ENCODE measurements at places on chromosomes 16 and 17.

- no peak overlapping the region for H3K27ac ChIP-seq
- no peak for DNase-seq
- H3K36me3 ChIP-seq = no peaks in the 10 kb centered on the region
- peaks cover 48% of the 10 kb centered on the region for H3K27me3 ChIP-seq
- H3K4me1 ChIP-seq = no peaks in the 10 kb centered on the region
- H3K4me3 ChIP-seq = no peak overlapping the region
Measured at GRCh38 chr17:36942019-36942599, 4.8 kb downstream of the LHX1 start.

GRCh38 chr17:71224824-71225575, 895.8 kb upstream of the SOX9 start:
- no peaks in the 10 kb centered on the region for H3K36me3 ChIP-seq
- no peak overlapping the region for H3K27ac ChIP-seq
- no peaks in the 10 kb centered on the region for H3K27me3 ChIP-seq
- H3K4me3 ChIP-seq = no peak overlapping the region
- DNase-seq = peak; percentile 18
- no peaks in the 10 kb centered on the region for H3K4me1 ChIP-seq

- no peak overlapping the region for H3K4me3 ChIP-seq
- peaks cover 21% of the 10 kb centered on the region for H3K4me1 ChIP-seq
- H3K27me3 ChIP-seq = no peaks in the 10 kb centered on the region
- H3K36me3 ChIP-seq = no peaks in the 10 kb centered on the region
Measured at GRCh38 chr16:65547772-65548446, 426.0 kb upstream of the CDH11 start.

DNA sequence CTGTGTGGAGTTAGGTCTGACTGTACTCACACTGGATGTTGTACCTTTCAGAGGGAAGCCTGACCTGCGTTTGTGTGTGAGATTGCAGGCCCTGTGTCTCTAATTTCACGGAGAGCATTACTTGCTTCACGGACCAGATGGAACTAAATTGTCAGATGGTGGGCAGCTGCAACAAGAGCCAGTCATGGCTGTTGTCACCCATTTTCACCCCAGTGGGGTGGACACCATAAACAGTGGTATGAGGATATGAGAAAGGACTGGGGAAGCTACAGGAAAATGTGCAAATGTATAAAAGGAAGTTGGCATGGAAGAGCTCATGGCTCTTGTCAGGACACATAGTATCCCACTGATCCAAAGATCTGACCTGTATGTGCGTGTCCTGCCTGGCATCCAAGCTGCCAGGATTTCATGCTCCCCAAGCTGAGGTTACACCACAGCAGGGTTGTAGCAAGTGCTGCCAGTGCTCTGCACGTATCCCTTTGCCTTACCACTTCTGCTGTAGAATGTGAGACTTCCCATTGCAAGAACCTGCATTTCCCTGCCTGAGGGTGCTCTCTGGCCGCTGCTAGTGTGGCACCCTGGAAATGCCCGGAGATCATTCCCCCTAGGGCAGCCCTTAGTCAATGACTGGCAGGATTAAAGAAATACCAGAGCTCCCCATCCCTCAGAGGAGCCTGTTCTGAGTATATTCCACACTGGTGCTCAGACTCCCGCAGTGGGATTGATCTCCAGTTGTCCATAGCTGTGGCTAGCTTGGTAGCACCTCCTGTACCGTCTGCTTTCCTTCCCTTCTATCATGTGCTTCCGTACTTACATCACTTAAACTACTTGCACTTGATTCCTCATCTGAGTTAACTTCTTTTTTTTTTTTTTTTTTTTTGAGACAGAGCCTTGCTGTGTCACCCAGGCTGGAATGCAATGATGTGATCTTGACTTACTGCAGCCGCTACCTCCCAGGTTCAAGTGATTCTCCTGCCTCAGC, 70.4 kb upstream of the TANC2 start:
- no peak overlapping the region for H3K4me3 ChIP-seq
- H3K36me3 ChIP-seq = no peaks in the 10 kb centered on the region
- DNase-seq = no peak

- no peak overlapping the region for H3K4me3 ChIP-seq
- peaks cover 21% of the 10 kb centered on the region for H3K36me3 ChIP-seq
- H3K27ac ChIP-seq = no peak overlapping the region
- no peak for DNase-seq
Measured at GRCh38 chr16:65015599-65015998, 106.3 kb downstream of the CDH11 start.

- no peak for DNase-seq
- H3K27ac ChIP-seq = no peak overlapping the region
- H3K4me3 ChIP-seq = no peak overlapping the region
Measured at GRCh38 chr17:61519754-61520440, 67.7 kb downstream of the TBX4 start.

DNA sequence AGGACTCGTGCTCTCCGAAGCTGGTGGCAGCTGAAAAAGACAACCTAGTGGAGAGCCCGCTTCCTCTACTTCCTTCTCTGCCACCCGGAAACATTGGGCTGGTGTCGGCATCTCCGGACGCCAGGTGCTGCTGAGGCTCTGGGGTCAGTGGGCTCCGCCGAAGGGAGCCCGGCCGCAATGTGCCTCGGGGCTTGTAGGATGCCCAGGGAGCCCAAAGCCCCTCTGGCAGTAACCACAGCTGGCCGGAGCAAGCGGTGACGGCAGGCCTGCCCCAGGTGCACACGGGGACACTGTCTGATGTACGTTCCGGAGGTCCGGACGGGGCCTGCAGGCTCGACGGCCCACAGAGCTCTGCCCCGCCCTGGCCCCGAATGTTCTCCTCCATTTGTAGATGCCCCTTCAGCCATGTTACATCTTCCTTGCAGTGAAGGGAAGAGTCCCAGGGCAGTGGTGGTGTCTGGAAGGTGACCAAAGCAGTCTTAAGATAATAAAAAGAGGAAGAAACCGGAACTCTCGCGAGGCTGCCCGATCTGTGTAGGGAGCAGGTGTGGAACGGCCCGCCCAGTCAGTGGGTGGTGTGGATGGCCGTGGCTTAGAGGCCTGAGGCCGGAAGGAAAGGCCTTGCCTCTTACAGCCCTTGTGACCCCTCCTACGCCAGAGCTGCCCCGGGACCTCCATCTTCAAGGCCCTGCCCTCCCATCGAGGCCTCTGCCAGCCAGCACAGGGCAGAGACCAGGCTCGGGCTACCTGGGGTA, 22.6 kb downstream of the NDUFAF8 start:
- DNase-seq = no peak
- no peaks in the 10 kb centered on the region for H3K27me3 ChIP-seq
- peaks cover 6% of the 10 kb centered on the region for H3K36me3 ChIP-seq
- H3K27ac ChIP-seq = no peak overlapping the region
- no peak overlapping the region for H3K4me3 ChIP-seq

GRCh38 chr17:28227316-28228108, 91.5 kb upstream of the TMEM97 start:
- H3K27ac ChIP-seq = no peak overlapping the region
- peak overlapping the region; percentile 26 for H3K4me3 ChIP-seq
- DNase-seq = peak; percentile 39
- no peaks in the 10 kb centered on the region for H3K36me3 ChIP-seq
- H3K4me1 ChIP-seq = no peaks in the 10 kb centered on the region

DNA sequence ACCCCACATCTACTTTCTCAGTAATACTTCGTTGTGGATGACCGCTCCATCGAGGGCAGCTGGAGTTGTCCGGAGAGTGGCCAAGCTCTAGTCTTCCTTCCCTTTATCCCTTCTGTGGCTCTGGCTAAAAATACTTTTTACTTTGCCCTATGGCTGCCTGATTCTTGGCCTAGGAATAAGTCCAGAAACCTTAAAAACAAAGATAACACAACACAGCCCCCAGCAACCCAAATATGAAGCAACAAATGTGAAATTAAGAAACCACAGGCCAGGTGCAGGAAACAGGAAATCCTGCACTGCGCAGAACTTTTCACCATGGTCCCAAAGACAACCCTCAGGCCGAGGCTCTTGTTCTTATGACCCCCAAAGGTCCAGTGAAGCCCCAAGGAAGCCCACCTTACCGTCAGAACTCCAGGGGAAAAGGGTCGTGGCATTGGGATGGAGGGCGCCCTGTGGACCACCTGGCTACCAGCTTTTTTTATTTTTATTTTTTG, 26.0 kb downstream of the TK2 start:
- peaks cover 17% of the 10 kb centered on the region for H3K4me1 ChIP-seq
- H3K27me3 ChIP-seq = no peaks in the 10 kb centered on the region
- H3K27ac ChIP-seq = no peak overlapping the region
- no peak overlapping the region for H3K4me3 ChIP-seq
- no peaks in the 10 kb centered on the region for H3K36me3 ChIP-seq

- H3K27ac ChIP-seq = no peak overlapping the region
- DNase-seq = no peak
- no peak overlapping the region for H3K4me3 ChIP-seq
- H3K4me1 ChIP-seq = peaks cover 14% of the 10 kb centered on the region
Measured at GRCh38 chr16:11736903-11737302, 5.8 kb downstream of the TXNDC11 start.

DNA sequence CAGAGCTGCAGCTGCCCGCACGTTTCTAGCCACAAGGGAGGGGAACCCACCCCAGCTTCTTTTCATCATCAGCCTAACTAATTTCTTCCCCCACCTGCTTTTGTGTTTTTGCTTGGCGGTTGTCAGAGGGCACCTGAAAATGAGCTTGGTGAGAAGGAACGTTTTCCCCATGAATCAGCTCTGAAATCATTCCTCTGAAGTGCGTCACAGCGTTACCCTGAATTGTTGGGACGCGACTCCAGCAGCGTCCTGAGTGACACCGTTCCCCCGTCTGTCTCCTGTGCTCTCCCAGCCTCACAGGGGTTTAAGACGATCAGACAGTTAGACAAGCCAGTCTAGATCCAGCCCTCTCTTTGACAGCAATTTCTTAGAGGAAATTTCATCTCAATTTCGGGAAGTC, 722.9 kb upstream of the EEF2KMT start:
- H3K4me1 ChIP-seq = no peaks in the 10 kb centered on the region
- H3K4me3 ChIP-seq = no peak overlapping the region
- no peak for DNase-seq
- H3K27me3 ChIP-seq = no peaks in the 10 kb centered on the region
- no peak overlapping the region for H3K27ac ChIP-seq
- H3K36me3 ChIP-seq = no peaks in the 10 kb centered on the region

DNA sequence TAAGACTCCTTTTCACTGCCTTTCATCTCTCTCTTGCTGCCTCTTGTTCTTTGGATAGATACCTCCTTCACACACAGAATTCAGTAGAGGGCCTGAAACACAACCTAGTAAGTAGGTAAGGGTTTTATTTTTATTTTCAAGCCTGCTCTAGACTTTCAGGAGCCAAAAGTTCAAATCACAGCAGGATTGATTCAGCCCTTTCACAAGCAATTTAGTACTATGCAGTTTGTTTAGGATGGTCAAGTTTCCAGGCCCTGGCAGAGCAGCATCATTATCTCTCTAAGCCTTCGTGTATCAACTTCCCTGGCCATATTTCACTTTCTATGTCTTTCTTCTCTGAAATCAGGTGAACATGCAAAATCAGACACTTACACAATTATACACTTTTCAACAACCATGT, 148.8 kb upstream of the CORO6 start:
- no peaks in the 10 kb centered on the region for H3K36me3 ChIP-seq
- H3K27me3 ChIP-seq = no peaks in the 10 kb centered on the region
- H3K4me1 ChIP-seq = no peaks in the 10 kb centered on the region
- no peak overlapping the region for H3K4me3 ChIP-seq
- no peak overlapping the region for H3K27ac ChIP-seq

DNA sequence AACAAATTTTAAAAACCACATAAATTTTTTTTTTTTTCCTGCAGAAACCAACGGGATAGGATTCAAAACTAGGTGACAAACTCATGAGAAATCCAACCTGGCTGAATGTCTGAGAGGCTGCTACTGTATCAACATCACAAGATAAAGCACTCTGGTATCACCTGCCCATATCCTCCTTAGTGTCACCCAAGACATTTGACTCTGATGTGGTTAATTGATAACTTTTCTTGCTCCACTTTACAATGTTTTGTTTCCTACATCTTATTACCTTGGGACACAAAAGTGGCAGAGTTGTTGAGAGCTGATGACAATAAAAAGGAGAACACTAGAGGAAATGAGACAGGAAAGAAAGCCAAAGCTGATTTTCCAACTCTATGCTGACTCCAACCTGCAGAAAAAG, 4.0 kb upstream of the FBXL20 start:
- no peaks in the 10 kb centered on the region for H3K27me3 ChIP-seq
- H3K36me3 ChIP-seq = peaks cover 23% of the 10 kb centered on the region
- DNase-seq = no peak
- peak overlapping the region; percentile 71 for H3K27ac ChIP-seq
- H3K4me3 ChIP-seq = no peak overlapping the region
- peaks cover 23% of the 10 kb centered on the region for H3K4me1 ChIP-seq

- H3K36me3 ChIP-seq = peaks cover 8% of the 10 kb centered on the region
- no peaks in the 10 kb centered on the region for H3K27me3 ChIP-seq
- H3K4me3 ChIP-seq = no peak overlapping the region
- H3K27ac ChIP-seq = no peak overlapping the region
- no peak for DNase-seq
- peaks cover 10% of the 10 kb centered on the region for H3K4me1 ChIP-seq
Measured at GRCh38 chr17:15509095-15509494, 41.7 kb upstream of the CDRT4 start.

DNA sequence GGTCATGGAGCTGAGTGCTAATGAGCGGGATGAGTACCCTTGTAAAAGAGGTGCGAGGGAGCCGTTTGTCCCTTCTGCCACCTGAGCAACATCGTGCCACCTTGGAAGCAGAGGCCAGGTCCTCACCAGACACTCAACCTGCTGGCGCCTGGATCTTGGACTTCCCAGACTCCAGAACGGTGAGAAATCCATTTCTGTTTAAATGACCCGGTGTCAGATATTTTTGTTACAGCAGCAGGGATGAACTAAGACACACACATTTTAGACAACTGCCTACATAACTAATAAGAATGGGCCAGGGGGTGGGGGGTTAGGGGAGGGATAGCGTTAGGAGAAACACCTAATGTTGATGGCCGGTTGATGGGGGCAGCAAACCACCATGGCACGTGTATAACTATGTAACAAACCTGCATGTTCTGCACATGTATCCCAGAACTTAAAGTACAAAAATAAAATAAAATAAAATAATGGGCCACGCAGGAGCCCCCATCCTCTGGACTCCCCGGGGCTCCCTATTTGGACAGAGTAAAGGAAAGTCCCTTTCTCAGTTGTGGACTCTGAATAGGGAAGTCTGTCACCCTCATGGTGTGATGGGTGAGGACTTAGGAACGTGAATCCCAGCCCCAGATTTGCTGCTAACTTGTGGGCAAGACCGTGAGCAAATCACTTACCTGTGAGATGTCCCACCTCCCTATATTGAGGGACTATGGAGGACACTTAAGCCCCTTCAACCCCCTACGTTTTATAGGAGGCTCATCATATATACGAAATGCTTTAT, 60.6 kb upstream of the DNAH17 start:
- no peak for DNase-seq
- no peaks in the 10 kb centered on the region for H3K4me1 ChIP-seq
- no peaks in the 10 kb centered on the region for H3K27me3 ChIP-seq
- no peaks in the 10 kb centered on the region for H3K36me3 ChIP-seq

GRCh38 chr16:55399911-55400310, 75.9 kb downstream of the IRX6 start:
- peaks cover 20% of the 10 kb centered on the region for H3K27me3 ChIP-seq
- no peak overlapping the region for H3K4me3 ChIP-seq
- H3K36me3 ChIP-seq = no peaks in the 10 kb centered on the region

Data from PC-3 (cell line).